Activated CD4-positive, alpha-beta T cell treated with anti-CD3 and anti-CD28 coated beads, Interleukin-10, Interleukin-2, amounts not matched to agents 100 ng/mL and 50 ng/mL, durations not matched to agents 16 hours and 8 hours (primary cell): ENCODE measurements at places on chromosomes 13 and 19.

DNA sequence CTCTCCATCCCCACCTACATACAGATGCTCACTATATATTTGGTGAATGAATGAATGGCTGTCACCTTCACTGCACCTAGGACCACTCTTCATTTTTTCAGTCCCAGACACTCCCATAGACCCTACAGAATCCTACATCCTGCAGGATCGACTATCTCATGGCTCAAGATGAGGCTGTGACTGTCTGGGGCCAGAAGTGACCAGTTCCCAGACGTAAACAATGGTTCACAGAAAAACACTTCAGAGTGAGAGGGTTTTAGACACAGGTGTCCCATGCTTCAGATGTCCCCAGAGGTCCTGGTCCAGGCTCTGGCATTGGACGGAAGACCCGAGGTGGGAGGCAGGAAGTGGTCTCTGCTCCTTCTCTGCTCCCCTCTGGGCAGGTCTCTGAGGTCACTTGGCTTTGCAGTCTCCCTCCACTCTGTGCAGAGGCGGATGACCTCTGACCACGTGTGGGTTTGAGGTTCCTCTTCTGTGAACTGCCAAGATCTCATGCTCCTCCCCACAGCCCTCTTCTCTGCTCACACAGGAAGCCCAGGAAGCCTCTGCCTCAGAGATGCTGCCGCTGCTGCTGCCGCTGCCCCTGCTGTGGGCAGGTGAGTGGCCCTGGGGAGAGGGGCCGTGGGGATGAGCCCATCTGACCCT is 24.9 kb downstream of the SIGLEC7 start:
- peak; percentile 55 for DNase-seq

- no peak for DNase-seq
Observed at GRCh38 chr19:6707658-6708018, 12.8 kb downstream of the C3 start.

DNA sequence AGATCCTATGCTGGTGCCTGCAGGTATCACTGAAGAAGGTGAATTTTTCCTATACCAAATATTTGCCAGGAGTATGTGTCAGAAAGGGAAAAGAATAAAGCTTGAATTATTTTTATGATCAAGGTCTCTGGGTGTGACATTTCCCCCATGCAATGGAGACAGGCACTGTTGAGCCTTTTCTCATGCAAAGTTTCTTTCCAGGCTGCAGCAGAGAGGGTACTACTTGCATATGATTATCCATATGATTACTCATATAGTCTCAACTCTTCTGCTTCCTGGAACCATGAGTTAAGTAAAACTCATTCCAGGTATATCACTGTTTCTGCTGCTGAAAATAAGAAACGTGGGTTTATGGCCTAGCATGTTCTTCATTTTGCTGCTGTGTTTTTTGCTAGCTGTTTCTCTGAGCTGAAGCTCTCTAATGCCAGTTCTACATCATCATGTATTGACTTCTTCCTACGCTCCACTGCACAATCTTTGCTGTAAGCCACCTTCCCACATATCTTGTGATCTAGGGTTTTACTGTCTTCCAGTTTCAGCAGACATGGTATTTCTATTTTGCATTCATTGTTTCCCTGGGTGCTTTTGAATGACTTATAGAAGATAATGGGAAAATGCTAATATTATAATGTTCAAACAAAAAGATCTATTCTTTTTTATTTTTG is 278.7 kb upstream of the GPC6 start:
- no peak for DNase-seq

- no peak for DNase-seq
Observed at GRCh38 chr19:2993579-2993978, 16.2 kb downstream of the TLE6 start.

- DNase-seq: no peak
Observed at GRCh38 chr13:20869540-20869939, 33.0 kb downstream of the XPO4 start.

GRCh38 chr13:86446311-86446710 is 647.1 kb upstream of the SLITRK6 start:
- no peak for DNase-seq

GRCh38 chr19:8466018-8466417 is 21.2 kb downstream of the HNRNPM start:
- DNase-seq: no peak

- no peak for DNase-seq
Observed at GRCh38 chr13:109274188-109274821, 512.1 kb downstream of the IRS2 start.

DNA sequence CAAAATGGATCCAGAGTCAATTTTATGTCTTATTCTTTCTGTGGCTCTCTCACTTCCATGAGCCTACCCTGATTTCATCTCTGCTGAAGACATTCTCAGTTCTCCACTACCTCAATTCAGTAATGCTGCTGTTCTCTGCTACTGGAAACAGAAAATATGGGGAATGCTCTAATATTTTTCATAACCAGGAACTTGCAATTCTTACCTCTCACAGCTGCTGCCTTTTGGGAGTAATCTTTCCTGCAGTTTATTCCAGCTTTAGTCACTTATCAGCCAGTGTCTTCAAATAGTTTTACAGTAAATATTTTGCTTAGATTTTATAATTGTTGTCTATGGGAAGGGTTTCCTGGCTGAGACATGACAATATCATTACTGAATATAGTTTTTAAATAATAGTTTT is 145.1 kb upstream of the UFM1 start:
- no peak for DNase-seq

GRCh38 chr19:29681422-29682235 is 16.4 kb downstream of the PLEKHF1 start:
- DNase-seq: no peak

DNA sequence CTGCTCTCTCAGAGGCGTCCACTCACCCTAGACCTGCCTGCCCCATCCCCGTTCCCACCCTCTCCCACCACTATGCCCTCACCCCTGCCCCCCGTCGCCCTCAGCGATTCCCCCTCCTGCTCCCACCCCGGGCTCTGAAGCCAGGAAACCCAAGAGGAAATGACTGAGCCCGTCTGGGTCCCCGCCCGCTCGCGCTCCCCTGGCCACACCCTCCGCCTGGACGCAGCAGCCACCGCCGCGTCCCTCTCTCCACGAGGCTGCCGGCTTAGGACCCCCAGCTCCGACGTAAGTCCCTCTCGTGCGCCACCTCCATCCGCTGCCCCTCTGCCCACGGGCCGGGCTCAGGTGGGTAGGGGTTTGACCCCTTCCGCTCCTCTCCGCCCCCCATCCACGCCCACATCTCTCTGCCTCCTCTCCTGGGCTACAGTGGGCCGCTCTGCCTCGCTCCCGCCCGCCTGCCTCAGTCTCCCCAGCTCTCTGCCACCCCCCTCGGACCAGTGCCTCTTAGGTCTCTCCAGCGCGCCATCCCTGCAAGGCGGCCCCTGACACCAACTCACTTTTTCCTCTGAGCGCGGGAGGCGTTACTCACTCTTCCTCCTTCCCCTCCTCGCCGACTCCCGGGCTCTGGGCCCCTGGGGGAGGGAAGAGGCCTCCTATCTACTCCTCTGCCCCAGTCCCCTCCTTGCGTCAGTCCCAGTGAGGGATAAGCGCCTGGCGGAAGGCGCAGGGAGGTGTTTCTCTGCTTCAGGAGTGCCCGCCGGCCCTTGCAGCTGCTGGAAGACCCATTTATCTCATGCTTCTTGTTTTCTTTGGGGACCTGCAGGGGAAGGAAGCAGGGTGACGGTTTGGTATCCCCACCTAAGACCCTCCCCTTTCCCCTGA is at the start of gene FXYD5:
Gene FXYD5 (plus strand): TSS at position 211 of the 882 bp plus-strand sequence. CDS start 816 bp downstream, outside the sequence.
- DNase-seq: peak; percentile 78

GRCh38 chr19:49071860-49072547 is 495 bp downstream of the KCNA7 start:
- DNase-seq: no peak

DNA sequence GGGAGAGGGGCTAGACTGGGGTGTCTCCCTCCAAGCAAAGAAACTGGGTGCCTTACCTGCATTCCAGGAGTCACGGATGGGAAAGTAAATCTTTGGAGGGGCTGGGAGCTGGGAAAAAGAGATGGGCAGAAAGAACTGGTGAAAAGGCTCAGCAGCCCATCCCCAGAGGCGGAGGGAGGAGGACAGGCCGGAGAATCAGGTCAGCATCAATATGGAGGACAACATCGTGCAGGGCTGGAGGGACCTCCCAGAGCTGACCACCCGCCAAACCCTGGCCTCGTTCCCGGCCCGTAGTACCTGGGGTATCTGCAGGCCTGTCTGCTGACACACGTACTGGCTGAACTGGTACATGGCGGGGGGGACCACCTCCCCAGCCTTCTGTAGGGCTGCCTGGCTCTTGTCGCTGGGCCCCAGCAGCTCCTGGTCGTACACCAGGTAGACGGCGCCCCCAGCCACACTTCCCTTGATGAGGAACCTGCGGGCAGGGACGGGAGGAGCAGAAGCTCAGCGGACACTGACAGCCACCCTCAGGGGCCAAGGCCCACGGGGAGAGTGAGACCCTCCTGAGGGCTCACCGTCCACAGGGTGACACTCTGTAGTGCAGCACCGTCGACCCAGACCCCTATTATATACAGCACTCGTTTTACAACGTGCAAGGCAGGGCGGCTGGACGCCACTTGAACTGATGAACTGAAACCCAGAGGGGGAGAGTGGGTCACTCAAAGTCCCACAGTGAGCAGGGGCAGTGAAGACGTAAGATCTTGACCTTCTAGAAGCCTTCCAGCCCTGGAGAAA is 830 bp downstream of the MICOS13 start:
- no peak for DNase-seq

DNA sequence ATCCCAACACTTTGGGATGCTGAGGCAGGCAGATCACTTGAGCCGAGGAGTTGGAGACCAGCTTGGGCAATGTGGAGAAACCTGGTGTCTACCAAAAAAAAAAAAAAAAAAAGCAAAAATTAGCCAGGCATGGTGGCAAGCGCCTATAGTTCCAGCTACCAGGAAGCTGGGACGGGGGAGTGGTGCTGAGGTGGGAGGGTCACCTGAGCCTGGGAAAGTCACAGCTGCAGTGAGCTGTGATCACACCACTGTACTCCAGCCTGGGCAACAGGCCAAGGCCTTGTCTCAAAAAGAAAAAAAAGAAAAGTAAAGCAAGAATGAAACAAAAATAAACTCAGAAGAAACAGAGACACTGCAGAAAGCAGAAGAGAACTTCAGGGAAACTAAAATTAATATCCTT is 31.6 kb downstream of the MTRF1 start:
- DNase-seq: no peak

GRCh38 chr19:33950091-33950750 is 153.6 kb downstream of the KCTD15 start:
- no peak for DNase-seq

GRCh38 chr19:51282335-51282734 is 29.1 kb upstream of the IGLON5 start:
- no peak for DNase-seq

GRCh38 chr19:1000095-1000494 is at the start of gene GRIN3B:
Gene GRIN3B (plus strand): TSS chr19:1000419. CDS start chr19:1000438, 19 bp downstream.
- peak; percentile 70 for DNase-seq

DNA sequence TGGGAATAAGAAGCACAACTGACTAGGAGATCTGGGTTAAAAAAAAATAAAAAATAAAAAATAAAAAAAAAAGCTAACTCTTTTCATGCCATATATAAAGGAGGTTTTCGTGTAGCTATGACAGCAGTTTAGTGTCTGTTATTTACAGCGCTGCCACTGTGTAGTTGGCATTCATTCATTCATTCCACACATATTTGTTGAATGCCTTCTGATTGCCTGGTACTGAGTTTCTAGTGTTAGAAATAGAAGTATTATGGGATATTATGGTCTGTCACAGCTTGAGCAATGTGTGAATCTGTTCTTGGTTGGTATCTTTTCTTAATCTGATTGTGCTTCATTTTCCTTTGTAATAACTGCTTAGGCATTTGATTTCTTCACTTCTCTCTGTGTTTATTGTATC is 237.4 kb downstream of the NBEA start:
- no peak for DNase-seq

DNA sequence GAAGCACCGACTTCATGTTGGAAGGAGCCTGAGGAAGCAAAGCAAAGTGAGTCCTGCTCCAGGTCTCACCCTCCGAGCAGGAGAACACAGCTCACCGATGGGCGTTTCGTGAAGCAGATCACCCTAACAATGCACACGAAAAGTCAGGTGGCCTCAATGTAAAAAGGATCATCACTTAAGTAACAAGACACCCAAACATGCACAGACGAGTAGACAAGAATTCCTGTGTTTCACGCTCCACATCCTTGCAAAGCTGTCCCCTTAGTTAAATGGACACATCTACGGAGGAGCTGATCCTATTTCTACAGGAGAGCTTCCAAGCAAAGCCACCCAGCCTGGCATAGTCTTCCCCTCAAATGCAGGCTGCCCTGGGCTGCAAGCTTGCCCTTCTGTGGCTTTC is 66.2 kb downstream of the SLC15A1 start:
- no peak for DNase-seq

DNA sequence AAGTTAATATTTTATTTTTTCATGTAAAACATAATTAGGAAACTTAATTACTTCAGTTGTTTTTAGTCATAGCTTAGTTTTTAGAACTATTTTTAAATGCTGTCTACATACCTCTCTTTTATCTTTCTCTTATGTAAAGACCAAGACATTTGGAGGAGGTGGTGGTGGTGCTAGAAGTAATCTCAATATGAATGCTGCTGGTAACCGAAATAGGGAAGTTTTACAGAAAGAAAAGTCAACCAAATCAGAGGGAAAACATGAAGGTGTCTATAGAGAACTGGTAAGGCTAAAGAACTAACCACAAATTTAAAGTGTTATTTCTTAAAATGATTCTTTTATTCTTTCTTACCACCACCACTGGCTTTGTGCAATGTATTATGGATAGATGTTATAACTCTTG is 97.3 kb downstream of the TDRD3 start:
- no peak for DNase-seq

DNA sequence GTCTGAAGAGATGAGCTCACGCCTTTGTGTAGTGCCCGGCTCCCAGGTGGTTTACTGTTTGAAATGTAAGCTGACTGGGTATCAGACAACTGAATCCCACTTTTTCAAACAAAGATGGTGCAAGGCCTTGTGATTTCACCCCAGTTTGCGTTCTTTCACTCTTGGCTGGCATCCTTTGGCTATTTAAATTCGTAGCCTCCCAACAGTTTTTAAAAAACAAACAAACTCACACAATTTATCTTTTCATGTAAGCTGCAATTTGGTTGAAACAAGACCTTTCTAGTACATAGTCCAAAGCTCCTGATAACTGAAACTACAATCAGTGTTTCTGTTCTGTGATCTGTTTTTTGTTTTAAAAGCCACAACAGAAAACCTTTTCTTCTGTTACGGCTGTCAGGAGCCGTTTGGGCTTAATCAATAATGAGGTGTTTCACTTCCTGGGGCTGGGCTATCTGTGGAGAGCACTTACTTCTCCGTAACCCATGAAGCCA is 65.1 kb upstream of the NPAS1 start:
- DNase-seq: no peak
